ENCODE measurements at places on chromosomes 12 and 14.
A peak's percentile ranks its signal among the peaks of the same experiment; 100 is the strongest.

- DNase-seq = no peak
These were observed 193.5 kb upstream of the CNOT2 start for GRCh38 chr12:70049596-70050360.

GRCh38 chr12:60071759-60072191 lies 475.9 kb downstream of the SLC16A7 start:
- no peak for DNase-seq

- DNase-seq = peak; percentile 83
These were observed at the start of gene PEBP1 for GRCh38 chr12:118135788-118136558. Gene PEBP1 (plus strand): TSS chr12:118136124. CDS start chr12:118136210, 86 bp downstream.

DNA sequence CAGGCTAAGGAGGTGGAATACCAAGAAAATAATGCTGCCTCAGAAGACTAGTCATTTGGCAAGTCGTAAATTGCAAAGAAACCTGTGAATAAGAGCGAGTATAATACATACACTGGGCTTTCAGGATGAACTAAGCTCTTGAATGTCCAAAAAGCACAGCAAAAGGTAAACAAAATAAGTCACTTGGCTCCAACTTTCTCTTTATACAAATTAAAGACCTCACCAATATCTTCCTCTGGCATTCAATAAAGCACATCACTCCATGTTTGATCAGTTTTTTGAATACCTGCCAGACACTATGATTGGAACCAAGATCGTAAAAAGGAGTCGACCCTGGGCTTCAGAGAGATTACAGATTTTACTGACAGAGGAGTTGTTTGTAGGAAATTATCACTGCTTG lies 3.5 kb downstream of the DICER1 start:
- DNase-seq = no peak

DNA sequence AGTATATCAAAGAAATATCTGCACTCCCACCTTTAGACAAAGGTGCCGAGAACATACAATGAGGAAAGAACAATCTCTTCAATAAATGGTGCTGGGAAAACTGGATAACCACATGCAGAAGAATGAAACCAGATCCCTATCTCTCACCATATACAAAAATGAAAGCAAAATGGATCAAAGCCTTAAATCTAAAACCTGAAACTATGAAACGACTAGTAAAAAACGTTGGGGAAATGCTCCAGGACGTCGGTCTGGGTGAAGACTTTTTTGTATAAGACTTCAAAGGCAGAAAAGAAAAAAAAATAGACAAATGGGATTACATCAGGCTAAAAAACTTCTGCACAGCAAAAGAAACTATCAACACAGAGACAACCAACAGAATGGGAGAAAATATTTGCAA lies 83.8 kb downstream of the PPM1A start:
- DNase-seq = no peak

DNA sequence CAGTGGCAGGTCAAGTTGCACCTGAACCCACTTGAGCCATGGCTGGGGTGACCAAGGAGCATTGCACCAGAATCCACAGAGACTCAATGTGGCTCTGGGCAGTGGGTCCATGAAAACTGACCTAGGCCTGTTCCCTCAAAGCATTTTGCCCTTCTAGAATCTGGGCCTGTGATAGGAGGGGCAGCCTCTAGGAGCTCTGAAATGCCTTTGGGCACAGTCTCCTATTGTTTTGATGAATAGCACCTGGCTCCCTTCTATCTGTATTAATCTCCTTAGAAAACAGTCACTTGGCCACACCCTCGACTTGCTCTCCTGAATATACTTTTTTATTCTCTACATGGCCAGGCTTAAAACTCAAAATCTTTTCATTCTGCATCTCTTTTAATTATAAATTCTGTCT lies 14.1 kb upstream of the KRAS start:
- no peak for DNase-seq

- DNase-seq = no peak
These were observed 59.1 kb downstream of the FBXW8 start for GRCh38 chr12:116969615-116970585.

DNA sequence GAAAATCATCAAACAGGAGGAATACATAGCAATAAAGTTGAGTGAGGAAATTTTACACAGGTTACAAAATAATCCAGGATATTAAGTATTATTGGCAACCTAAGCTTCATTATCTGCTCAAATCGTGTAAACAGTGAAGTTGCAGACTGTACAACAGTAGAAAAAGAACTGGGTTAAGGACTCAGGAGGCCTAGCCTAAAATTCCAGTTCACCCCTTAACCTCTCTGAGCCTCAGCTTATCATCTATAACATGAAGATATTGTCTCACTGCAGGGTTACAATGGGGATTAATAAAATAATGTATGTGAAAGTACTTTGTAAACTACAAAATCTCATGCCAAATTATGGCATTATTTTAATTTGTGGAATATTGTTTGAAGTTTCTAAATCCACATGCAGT lies 26.0 kb downstream of the DDHD1 start:
- no peak for DNase-seq

DNA sequence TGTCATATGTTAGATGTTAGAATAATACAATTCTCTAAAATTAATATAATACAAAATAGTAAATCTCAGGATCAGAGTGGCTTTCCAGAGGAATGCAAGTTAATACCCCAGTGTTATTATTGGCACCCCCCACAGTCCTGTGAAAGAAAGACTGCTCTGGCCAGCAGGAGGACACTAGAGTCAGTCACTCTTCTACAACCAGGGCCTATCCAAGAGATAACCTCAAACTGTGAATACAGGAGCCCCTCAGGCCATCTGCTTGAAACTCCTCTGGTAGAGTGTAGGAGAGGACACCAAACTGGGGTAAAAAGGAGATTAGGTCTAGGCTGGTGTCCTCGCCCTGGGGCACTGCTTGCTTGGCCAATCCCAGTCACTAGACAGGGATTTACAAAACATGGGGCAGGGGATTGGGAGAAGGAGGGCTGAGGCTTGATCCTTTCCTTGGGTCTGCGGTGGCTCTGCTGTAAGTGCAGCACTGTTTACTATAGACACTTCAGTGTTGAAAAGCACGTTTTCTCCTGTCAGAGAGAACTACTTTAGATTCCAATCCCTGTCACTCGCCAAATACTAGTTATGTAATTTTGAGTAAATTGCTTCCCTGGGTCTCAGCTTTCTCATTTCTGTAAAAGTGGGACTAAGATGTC lies 44.5 kb upstream of the PTPRR start:
- DNase-seq = no peak

GRCh38 chr14:47261350-47261749 lies 414.1 kb downstream of the MDGA2 start:
- DNase-seq = no peak

- no peak for DNase-seq
These were observed 98.7 kb downstream of the GAS2L3 start for GRCh38 chr12:100672075-100672592.

GRCh38 chr12:97075934-97076630 lies 169.0 kb downstream of the NEDD1 start:
- no peak for DNase-seq

DNA sequence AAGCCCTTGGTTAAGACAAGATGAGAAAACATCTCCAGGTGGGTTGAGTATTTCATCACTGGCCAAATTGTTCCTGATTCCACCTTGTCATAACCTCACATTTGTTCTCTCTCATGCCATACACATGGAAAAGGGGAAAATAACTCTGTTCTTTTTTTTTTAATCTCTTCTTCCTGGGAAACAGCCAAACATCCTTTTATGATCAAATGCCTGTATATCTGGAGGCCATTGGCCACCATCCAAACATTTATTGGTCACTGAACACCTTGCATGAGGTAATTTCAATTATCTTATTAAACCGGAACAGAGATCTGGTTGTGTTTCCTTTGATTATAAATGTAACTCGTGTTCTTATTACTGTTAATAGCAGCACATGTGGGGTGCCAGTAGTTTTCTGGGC lies 469.6 kb downstream of the NPAS3 start:
- DNase-seq = no peak

DNA sequence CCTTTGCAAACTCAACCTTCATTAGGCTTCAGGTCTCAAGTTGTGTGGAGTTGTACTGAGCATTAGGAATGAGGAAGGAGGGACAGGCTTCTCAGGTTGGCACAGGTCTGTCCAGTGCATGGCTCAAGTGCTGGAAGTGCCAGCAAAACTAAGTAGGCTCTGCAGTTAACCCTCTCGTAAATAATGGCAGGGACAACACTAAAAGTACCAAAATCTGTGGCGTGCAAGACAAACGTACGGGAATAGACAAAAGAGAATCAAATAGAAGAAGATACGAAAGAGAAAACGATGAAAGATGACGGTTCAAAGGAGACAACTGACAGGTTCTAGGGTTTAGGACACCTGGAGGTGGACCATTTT lies 612 bp downstream of the TRAPPC6B start:
- no peak for DNase-seq

GRCh38 chr14:44149597-44149996 lies 357.5 kb downstream of the FSCB start:
- DNase-seq = peak; percentile 11

- no peak for DNase-seq
These were observed 29.5 kb downstream of the ACTN1 start for GRCh38 chr14:68949601-68949965.

- DNase-seq = no peak
These were observed 246.4 kb upstream of the PWP1 start for GRCh38 chr12:107439026-107439738.

GRCh38 chr12:62722971-62723680 lies 211.8 kb downstream of the PPM1H start:
- DNase-seq = no peak

- DNase-seq = no peak
These were observed 349.2 kb downstream of the BCAT1 start for GRCh38 chr12:24599736-24600135.

- no peak for DNase-seq
These were observed 58.4 kb downstream of the LLPH start for GRCh38 chr12:66072135-66072534.

DNA sequence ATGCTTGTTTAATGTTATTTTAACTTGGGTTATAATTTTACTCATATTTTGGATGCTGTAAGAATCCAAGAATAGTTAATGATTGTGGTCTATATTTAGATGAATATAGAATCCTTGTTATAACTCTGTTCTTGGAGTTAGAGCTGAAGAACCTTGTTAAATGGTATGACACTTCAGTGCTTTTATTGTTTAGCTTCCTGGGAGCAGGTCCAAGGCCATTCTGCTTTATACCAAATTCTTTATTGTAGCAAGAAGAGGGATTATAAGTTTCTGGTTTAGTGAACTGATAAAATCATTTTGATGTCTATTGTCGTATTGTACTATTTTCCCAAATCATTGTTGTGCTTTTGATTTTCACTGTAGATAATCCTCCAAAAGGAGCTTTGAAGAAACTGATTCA lies 69.4 kb downstream of the MIA2 start:
- no peak for DNase-seq

- no peak for DNase-seq
These were observed 1.6 kb downstream of the LRRC43 start for GRCh38 chr12:122184517-122184916.

DNA sequence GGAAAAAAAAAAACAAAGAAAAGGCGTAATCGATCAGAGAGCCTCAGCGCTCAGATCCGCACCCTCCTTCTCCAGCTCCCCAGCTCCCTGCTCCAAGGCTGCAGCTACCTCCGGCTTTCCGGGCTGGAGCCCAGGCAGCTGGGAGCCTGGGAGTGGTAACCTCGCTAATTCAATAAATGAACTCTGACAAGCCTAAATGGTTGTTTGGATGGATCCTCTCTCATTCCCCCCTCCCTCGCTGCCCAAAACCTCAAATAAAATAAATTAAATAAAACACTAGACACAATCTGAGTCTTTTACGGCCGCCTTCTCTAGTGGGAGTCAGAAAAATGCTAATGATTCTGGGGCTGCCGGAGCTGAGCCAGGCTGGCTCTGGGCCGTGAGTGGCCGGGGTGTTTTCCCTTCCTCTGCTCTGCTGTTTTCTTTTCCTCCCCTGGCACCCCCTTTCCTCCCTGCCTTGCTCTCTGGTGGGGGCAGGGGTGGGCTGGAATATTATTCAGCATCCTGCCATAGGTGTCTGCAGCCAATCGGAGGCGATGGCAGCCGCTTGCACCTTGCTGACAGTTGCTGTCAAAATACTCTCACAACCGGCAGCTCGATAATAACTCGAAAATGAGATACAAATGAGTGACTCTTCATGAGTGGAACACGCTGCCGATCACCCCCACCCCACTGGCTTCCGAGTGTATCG lies 76.1 kb downstream of the RBM19 start:
- no peak for DNase-seq

- no peak for DNase-seq
These were observed 588.7 kb downstream of the CCER1 start for GRCh38 chr12:90366286-90366685.

DNA sequence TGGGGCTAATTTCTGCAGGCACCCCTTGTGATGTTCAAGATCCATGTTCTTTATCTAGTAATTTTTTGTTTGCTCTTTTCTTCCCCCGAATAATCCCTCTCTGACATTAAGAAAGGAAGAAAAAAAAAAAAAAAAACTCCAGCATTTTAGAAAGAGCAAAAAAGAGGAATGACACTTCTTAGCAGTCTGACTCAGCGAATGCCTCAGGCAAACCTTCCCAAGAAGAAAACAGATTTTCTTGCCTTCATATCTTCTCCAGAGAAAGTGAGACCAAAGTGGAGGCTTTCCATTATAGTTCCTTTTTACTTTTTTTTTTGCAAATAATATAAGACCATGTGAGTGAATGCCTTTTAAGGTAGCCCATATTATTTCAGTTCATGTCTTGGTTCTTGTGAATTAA lies 479.0 kb upstream of the SYT1 start:
- DNase-seq = no peak

GRCh38 chr12:105222284-105222655 lies 13.7 kb downstream of the APPL2 start:
- no peak for DNase-seq

DNA sequence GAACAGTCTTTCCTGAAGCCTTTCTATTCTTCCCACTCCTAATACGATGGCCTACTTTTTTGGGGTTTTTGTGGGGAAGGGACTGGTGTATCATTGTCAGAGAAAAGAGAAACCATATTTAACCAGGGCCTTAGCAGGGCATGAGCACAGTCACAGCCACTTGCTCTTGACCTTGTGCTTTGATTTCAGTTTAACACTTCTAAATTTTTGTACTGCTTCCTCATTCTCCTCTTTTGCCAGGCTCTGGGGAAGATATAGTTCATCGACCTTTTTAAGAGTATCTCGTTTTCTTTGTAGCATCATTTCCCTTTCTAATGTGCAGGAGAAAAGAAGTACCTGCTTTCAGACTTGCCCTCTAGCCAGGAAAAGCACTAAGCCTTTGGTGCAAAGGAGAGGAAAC lies 2.2 kb downstream of the ZBTB1 start:
- DNase-seq = no peak

DNA sequence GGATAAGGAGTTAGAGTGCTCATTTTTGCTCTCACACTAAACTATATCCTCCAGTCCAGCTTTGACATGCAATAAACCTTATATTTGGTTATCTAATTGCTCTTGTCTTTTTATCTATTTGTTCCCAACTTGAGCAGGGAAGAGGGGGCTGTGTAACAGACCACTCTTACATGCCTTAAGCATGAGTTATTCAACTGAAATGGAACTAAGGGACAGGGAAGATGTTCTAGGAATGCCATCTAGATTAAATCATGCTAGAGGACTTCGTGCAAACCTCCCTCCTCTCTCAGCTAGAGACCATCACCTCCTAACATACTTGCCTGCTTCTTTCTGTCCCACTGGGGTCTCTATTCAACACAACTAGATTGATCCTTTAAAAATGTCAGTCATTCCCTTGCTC lies 20.6 kb downstream of the SPX start:
- no peak for DNase-seq
